ENCODE measurements at places on chromosomes 11 and 22. TPM values are rescaled to one million over a fixed set of nuclear protein-coding genes. Genes with fewer than 3 reads are reported as not detected.

POTEH gene
- not detected for total RNA-seq

DNA sequence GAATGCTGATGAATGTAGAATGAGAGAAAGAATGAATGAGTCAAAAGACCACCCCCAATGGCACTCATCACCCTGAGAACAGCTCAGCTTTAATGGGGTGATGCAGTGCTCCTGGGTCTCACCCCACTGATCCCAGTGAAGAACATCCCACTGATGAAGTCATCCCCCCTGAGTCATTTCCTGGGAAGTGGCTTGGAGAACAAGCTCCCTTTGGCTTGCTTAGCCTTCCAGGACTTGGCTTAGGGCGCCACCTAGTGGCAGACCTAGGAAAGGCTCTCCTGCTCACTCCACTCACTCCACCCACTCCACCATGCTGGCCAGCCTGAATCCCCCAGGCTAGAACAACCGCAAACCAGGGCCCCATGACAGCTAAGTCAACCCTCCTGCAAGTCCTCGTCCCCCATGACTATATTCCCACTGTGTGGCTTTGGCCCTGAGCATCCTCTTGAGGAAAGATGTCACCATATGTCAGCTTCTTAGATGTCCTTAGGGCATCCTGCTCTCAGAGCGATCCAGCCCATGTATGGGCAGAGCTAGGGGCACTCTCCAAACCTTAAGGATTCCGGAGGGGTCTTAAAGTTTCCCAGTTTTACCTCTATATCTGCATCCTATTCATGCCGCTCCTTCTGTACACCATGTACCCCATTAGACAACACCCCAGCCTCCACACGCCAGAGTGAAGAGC lies 17.8 kb upstream of the TMPRSS13 start:
- H3K4me1 ChIP-seq = no peaks in the 10 kb centered on the region
- peak; percentile 98 for DNase-seq
- no peak overlapping the region for H3K27ac ChIP-seq
- H3K27me3 ChIP-seq = no peaks in the 10 kb centered on the region

GRCh38 chr11:21566521-21567117 lies 626.3 kb upstream of the ANO5 start:
- no peaks in the 10 kb centered on the region for H3K4me1 ChIP-seq
- no peak overlapping the region for H3K27ac ChIP-seq
- no peak overlapping the region for H3K4me3 ChIP-seq
- H3K27me3 ChIP-seq = no peaks in the 10 kb centered on the region
- DNase-seq = no peak

GRCh38 chr22:48827268-48827846 lies 1000.3 kb downstream of the BRD1 start:
- no peak overlapping the region for H3K4me3 ChIP-seq
- no peaks in the 10 kb centered on the region for H3K27me3 ChIP-seq
- H3K27ac ChIP-seq = peak overlapping the region; percentile 42
- DNase-seq = no peak
- no peaks in the 10 kb centered on the region for H3K4me1 ChIP-seq
- H3K36me3 ChIP-seq = no peaks in the 10 kb centered on the region

DNA sequence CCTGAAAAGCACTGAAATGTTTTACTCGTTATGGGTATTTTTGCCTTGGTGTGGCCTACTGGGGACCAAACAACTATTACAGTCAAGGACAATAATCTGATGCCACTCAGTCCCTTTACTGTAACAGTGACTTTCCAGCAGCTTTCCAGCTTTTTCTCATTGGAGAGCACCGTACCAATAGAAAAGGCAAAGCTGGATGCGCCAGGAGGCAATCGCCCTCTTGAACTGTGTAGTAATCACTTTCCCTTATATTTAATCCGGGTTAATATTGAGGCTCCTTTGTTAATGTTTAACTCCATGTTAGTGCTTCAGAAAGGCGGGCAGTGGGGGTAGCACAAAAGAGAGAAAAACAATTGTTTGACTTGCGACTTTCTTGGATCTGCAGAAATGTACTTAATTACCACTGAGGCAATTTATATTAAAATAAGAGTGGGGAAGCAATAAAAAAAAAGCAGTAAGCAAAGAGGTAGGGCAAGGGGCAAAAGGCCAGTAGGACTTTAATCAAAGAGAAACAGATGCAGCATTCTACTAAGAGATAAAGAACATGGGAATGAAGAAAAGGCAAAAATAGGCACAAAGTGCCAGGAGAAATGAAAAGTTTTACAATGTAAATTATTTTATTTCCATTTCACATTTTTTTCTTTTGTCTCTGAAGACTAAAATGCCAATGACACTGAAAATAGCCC lies 81.6 kb downstream of the LRRC4C start:
- H3K27me3 ChIP-seq = no peaks in the 10 kb centered on the region
- DNase-seq = no peak
- no peak overlapping the region for H3K27ac ChIP-seq
- no peaks in the 10 kb centered on the region for H3K36me3 ChIP-seq

NOX4 gene
- 3.8 TPM for total RNA-seq

NAALAD2 gene
- total RNA-seq = 9.1 TPM

- no peak overlapping the region for H3K27ac ChIP-seq
- no peaks in the 10 kb centered on the region for H3K4me1 ChIP-seq
- H3K36me3 ChIP-seq = no peaks in the 10 kb centered on the region
- no peak for DNase-seq
- H3K27me3 ChIP-seq = peaks cover 24% of the 10 kb centered on the region
These were observed 3.2 kb downstream of the DGAT2 start for GRCh38 chr11:75771646-75772410.

OR51S1 gene
- total RNA-seq = not detected

ADAMTS15 gene
- 1.0 TPM for total RNA-seq

DNA sequence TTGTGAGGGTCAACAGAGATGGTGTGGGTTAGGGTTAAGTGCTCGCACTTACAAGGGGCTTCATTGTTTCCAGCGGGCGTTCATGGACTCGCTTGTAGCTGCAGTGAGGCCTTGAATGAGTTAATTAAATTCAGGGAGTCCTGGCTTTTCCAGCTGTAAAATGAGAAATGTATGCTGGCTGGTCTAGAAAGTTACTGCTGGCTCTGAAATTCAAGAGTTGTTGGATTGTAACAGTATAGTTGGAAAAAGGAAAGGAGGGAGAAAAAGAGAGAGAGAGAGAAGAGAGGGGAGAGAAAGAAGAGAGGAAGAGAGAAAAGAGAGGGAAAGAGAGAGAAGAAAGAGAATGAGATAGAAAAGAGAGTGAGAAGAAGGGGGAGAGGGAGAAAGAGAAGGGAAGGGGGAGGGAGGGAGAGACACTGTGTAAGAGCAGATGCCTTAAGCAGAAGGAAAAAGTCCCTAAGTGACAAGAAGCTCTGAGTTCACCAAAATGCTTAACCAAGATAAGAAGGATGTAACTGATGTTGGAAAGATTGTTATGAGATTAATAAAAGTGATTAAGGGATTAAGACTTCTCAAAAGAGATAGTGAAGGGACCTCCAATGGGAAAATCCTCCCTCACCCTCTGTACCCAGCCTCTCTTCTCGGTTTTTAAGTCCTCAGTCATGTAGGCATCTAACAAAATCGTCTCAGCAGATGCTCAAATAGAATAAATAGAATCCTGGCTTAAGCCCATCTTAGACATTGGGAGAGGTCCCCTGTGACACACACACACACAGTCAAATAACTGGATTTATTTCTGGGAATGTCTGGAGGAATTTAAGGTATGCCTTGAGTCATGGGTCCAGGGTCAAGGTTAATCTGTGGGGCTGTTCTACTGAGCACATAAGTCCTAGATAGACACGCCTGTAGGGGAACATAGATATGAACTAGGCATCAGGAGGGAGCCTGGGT lies 477.9 kb downstream of the MIAT start:
- no peaks in the 10 kb centered on the region for H3K4me1 ChIP-seq
- DNase-seq = no peak
- H3K4me3 ChIP-seq = no peak overlapping the region
- H3K27me3 ChIP-seq = peaks cover 27% of the 10 kb centered on the region
- H3K27ac ChIP-seq = no peak overlapping the region
- no peaks in the 10 kb centered on the region for H3K36me3 ChIP-seq

GRCh38 chr22:36369922-36370791 lies 17.6 kb downstream of the MYH9 start:
- peak overlapping the region; percentile 66 for H3K27ac ChIP-seq
- peaks cover 39% of the 10 kb centered on the region for H3K4me1 ChIP-seq
- peak overlapping the region; percentile 62 for H3K4me3 ChIP-seq
- H3K27me3 ChIP-seq = no peaks in the 10 kb centered on the region

DNA sequence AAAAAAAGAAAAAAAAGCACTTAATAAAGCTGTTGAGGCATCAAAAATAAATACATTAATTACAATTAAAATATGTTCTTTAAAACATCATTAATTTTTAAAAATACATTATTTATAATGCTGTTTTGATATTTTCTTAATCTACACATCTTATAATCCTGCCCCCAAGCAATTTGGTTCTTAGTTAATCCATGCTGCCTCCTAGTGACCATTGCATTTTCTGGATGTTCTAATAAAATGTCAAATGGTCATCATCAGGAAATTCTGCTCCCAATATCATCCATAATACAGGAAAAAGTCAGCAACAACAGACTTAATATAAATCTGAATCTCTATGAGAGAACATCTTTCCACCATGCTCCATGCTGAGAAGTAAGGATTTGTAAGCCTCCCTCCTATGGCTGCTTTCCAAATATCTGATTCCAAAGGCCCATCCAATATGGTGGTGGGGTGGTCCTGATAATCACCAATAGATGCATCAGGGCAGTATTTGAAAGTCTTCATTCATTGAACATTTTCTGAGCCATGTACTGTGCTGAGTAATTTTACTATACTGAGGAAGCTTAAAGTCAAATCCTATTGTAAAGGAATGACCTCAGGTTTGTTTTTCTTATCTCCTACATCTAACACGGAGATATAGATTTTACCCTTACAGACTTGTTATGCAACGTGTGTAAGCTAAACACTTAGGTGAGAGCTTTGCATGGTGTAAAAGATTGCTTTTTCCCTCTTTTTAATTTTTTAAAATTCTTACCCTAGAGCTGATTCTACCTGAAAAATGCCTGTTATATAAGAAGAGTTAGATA lies 124.7 kb upstream of the BMAL1 start:
- H3K4me3 ChIP-seq = no peak overlapping the region
- no peak overlapping the region for H3K27ac ChIP-seq
- H3K4me1 ChIP-seq = no peaks in the 10 kb centered on the region
- no peak for DNase-seq
- no peaks in the 10 kb centered on the region for H3K27me3 ChIP-seq

Measured in endodermal cell (in vitro differentiated cells).